ENCODE measurements at places on chromosomes 1 and 21. TPM values are rescaled to one million over a fixed set of nuclear protein-coding genes. Genes with fewer than 3 reads are reported as not detected.

Gene LRRC52
- total RNA-seq = not detected

Gene ZNF281
- total RNA-seq = 14.2 TPM

Gene IRF6
- total RNA-seq = 0.63 TPM

Gene HSD3B2
- not detected for total RNA-seq

Gene TCEA3
- 20.2 TPM for total RNA-seq

Gene LIN28A
- total RNA-seq = under 0.01 TPM

Gene C1orf226
- total RNA-seq = not detected

Gene SFT2D2
- 35.8 TPM for total RNA-seq

Gene SLC16A1
- 53.4 TPM for total RNA-seq
